Vein endothelial cell (primary cell): ENCODE measurements at places on chromosomes 3 and 15. TPM values are rescaled to one million over a fixed set of nuclear protein-coding genes. Genes with fewer than 3 reads are reported as not detected.

COL8A1 gene
- total RNA-seq: 174 and 860 TPM in 2 replicates

MCF2L2 gene
- 0.65 and 1.2 TPM in 2 replicates for total RNA-seq

VIPR1 gene
- 0.96 and 2.0 TPM in 2 replicates for total RNA-seq

TIMP4 gene
- 0.19 and 0.98 TPM in 2 replicates for total RNA-seq

CMC1 gene
- total RNA-seq: 4.6 and 6.0 TPM in 2 replicates

GOLGA6A gene
- total RNA-seq: not detected in 2 replicates

C3orf38 gene
- total RNA-seq: 20.3 and 22.5 TPM in 2 replicates

AHSG gene
- not detected in 2 replicates for total RNA-seq
